ENCODE measurements at places on chromosomes 4 and X.
A peak's percentile ranks its signal among the peaks of the same experiment; 100 is the strongest.

GRCh38 chr4:8534611-8535010, 45.6 kb upstream of the GPR78 start:
- DNase-seq: no peak

DNA sequence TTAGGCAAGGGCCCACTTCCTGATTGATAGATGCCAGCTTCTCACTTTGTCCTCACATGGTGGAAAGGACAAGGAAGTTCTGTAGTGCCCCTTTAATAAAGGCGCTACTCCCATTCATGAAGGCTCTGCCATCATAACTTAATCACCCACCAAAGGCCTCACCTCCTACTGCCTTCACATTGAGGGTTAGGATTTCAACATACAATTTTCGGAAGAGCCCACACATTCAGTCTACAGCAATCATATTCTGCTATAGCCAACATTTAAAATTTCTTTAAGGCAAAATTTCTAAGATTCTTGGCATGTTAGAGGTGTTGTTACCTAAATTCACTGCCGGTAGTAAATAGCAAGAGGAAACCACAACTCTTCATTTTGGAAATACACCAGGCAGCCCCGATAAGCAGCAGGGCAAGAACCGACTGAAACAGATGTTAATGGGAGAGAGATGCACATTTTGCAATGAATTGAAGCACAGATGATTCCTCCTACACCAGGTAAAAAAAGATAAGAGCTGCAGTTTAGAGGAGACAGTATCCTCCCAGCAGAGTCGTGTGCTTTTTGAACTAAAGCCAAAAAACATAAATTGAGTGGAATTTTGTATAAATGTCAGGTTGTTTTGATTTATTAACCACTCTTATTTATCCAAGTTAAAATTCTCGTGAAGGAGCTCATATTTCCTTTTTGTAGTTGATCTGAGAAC, 594.9 kb downstream of the KCTD8 start:
- no peak for DNase-seq

DNA sequence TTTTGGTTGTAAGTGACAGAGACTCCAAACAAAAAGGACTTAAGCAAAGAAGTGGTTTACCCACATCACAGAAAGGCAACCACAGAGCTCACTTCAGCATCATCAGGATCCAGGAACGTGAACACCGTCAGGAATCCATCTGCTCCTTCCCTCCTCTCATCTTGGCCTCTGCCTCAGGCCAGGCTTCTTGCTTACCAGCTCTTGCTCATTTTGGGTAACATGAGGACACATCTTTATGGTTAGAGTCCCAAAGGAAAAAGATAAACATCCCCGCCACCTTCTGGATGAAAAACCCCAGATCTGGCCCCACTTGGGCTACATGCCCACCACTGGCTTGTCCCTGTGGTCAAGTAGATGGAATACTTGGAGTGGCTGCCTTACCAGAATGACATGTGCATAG, 176.8 kb upstream of the RPL34 start:
- DNase-seq: no peak

DNA sequence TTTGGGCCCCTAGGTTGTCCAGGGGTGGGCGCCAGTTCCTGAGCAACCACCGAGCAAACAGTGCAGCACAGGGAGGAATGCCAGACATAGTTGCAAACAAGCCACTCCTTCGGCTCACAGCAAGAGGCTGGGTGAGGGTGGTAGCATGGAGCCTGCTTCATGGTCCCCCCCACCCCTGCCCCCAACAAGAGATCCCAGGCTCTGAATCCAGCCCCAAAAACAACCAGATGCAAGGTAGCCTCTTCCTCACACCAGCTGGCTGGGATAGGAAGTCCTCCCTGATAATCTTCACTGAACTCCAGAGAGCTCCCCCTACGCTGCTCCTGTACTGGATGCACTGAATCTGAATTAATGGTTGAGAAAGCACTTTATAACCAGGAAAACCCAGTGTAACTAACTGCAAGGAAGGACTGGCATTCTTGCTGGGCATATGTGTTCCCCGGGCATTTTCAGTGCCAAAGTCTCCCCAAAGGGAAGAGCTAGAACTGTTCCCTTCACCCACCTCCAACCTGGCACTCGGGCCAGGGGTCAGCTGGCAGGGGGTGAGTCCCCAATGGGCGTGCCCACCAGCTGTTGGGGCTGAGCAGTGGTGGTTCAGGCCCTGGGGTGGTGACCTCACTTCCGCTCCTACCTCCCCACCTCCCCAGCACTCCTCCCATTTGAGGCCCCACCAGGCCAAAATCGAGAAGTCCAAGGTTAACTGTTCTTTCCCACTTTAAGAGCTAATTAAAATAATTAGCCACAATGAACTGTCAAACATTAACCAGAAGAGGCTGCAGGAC, 1.5 kb downstream of the ELF4 start:
- DNase-seq: no peak

DNA sequence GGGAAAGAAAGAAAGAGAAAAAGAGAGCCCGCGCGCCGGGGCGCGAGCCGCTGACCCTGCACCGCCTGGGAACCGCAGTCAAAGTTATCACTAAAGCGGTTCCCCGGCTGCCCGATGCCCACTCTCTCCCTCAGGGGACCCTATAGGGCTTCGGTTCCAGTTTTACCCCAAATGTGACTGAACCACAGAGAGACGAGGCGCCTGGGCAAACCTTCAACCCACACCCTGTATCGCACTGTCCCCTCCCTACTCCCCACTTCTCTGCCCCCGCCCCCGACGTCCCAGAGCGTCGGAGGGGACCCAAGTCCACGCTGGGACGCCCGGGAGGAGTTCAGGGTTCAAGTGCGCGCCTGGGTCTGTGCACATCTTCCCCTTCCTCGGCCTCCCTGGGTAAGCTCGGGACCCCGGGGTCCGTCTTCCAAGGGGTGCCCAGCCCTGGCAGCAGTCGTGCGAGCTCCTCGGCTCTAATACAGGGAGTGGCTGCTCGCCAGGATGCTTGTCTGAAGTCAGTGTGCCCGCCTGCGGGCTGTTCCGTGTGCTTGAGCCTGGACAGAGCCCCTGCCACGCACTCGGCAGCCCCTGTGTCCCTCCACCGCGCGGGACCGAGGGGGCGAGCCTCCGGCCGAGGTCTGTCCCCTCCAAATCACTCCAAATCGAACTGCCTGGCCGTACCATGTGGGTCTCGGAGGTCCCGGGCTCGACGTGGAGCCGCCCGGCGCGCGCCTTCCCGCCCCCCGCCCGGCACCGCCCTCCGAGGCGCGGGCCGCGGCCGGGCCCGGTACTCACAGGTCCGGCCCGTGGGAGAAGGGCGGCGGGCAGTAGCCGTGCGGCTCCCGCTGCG, 960 bp downstream of the TRPC3 start:
- DNase-seq: no peak

GRCh38 chrX:88325634-88326033, 421.4 kb upstream of the CPXCR1 start:
- DNase-seq: no peak

DNA sequence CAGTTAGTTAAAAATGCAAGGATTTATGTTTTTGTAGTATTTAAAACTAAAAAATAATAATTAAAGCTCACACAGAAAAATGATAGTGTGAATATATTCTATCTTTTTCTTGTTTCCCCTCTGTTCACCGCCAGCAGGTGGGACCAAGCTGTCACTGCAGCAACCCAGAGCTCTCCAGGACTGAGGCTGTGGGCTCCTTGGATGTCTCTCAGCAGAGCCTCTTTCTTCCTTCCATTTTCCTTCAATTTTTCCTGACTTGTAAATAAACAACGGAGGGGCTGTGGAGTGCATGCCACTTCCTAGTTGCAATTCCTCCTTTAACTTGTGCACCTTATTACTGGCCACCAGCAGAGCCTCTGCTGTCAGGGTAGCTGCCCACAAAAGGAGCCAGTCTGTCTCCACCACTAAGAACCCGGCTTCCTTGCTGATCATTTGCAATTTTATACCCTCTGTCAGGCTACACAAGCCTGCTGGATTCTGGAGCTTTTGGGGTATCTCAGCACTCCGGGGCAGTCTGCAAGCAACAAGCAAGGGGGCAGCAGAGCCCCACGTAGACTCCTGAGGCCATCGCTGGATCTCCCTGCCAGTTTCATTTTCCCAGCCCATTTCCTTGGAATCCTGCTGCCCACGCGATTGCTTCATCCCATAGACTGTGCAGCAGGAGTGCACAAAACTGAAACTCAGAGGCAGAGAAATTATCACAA, 1467.4 kb downstream of the C4orf33 start:
- DNase-seq: peak; percentile 28

DNA sequence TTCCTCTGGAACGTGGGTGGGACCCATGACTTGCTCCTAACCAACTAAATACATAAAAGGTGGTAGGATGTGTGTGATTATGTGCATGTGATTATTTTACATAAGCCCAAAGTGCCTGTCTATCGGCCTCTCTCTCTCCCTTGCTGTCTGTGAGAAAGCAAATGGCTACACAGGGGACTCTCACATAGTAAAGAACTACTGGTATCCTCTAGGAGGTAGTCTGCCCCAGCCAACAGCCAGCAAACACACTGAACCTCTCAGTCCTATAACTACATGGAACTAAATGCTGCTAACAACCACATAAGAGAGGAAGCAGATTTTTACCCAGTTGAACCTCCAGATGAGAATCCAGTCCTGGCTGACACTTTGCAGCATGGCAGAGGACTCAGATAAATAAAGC, 1249.4 kb downstream of the ADGRL3 start:
- no peak for DNase-seq
